ENCODE measurements at places on chromosomes 1 and 21.

DNA sequence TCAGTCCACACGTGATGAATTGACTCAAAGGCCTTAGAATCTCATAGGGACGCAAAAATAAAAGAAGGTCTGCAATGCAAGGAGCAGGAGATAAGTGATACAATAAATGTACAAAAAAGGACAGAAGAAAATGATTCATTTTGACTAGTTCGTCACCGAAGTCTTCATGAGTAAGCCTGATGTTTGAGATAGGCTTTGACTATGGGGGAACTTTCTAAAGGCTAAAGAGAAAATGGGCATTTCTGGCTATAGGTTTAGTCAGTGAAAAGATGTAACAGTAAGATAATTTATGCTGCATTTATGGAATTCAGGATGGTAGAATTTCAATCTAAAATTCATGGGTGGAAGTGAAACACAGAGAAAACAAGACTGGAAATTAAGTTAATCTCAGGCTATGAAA, 163.0 kb downstream of the ADGRL4 start:
- no peak for DNase-seq

DNA sequence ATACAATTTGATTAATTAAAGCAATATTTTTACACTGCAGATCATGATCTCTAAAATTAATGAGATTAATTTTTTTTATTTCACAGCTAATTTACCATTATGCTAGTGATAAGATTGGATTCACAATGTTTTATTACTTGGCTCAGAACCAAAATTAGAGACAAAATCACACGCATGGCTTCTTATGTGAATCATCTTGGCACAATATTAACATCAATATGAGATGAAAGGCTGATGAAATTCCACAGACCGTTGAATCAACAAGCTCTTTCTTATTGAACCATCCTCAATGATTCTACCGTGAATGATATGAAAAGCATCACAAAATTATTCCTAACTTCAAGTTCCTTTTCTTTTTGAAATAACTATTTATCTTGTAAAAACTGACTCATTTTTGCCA, 544.9 kb downstream of the KCNT2 start:
- DNase-seq, result no peak

- no peak for DNase-seq
These were observed 1753.4 kb downstream of the MRPL39 start for GRCh38 chr21:23853796-23854379.

DNA sequence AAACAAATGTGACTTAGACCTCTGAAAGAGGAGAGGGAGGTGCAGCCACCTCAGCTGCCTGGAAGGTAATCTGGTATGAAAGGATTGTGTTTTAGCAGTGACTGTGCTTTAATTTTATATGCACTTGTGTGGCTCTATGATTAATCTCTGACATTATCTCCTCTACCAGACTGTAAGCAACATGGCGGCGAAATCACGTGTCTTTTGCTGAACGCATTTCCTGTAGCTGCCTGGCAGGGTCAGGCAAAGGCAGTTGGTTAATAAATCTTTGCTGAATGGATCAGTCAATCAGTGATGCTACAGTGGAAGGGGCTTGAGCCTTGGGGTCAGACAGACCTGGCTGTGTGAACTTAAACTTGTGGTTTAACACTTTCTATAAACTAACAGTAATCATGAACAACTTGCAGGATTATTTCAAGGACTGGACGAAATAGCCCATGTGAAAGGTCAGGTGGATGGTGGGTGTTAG, 96.9 kb downstream of the ADSS2 start:
- no peak for DNase-seq

DNA sequence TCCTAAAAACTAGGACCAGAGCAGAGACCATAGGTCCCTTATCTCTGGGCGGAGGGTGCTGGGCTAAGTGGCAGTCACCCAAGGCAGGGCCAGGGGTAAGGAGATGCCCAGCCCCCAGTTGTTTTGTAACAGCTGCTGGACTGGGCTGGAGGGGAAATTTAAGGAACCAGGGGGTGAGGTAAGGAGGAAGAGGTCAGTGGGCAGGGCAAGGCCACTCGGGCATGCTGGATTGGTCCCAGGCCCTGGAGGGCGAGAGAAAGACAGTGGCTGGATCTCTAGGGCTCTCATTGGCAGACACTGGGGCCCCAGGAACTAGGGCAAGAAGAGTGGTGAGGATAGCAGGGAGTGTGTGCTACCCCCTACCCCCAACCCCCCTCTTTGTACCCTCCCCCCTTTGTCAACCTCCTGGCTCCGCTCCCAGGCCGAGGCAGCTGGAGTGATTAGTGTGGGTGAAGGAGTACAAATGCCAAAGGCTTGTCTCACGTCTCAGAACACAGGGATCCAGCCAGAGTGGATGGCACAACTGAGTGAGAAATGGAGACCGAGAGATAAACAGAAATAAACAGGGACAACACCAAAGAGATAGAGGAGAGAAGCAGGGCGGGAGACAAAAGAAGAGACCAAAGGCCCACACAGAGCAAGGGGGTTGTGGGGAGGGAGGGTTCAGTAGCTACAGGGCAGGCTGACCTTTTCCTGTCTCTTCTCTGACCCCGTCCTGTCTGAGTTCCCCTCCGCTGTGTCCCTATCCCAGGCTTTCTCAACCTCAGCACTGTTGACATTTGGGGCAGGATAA, 20.5 kb upstream of the THRAP3 start:
- DNase-seq, result no peak

Measured in activated T-helper 1 cell treated with anti-CD3 and anti-CD28 coated beads, Interleukin-2, amount 50 U/mL, for 16 hours (primary cell).